Activated CD8-positive, alpha-beta memory T cell treated with anti-CD3 and anti-CD28 coated beads for 1 hour (primary cell): ENCODE measurements at places on chromosomes 2 and 18.

DNA sequence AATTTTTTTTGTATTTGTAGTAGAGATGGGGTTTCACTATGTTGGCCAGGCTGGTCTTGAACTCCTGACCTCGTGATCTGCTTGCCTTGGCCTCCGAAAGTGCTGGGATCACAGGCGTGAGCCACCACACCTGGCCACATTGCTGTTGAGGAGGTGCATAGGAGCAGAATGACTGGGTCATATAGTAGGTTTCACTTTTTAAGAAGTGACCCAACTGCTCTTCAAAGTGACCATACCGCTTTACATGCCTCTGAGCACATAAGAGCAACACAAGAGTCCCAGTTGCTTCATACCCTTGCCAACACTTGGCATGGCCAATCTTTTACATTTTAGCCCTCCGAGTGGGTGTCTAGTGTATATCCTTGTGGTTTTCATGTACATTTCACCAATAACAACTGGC is 28.9 kb downstream of the RRM2 start:
- no peak for DNase-seq

DNA sequence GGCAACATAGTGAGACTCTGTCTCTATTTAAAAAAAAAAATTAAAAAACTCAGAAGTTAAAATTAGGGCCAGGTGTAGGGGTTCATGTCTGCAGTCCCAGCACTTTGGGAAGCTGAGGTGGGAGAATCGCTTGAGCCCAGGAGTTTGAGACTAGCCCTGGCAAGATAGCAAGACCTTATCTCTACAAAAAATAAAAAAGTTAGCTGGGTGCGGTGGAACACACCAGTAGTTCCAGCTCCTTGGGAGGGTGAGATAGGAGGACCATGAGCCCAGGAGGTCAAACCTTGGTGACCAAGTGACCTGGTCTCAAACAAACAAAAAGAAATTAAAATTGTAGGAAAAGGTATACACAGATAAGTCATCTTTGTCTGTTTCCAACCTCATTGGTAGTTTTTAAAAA is 11.3 kb downstream of the TTLL4 start:
- no peak for DNase-seq

GRCh38 chr2:202378662-202379358 is 2.7 kb downstream of the BMPR2 start:
- no peak for DNase-seq

DNA sequence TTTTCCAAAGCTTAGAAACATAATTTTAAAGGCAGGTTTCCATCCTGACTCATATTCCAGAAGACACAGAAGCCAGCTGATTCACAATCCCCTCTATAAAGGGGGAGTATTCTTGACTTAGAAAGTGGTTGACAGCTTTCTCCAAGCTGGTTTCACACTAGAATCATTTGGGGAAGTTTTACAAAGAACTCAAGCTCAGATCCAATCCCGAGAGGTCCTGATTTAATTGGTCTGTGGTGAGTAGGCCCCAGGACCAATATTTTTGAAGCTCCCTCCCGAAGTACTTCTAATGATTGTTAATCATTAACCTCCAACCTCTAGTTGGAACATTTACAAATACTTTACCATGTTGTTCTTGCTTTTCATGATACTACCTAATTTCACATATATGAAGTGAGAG is 184.1 kb downstream of the DLGAP1 start:
- no peak for DNase-seq

DNA sequence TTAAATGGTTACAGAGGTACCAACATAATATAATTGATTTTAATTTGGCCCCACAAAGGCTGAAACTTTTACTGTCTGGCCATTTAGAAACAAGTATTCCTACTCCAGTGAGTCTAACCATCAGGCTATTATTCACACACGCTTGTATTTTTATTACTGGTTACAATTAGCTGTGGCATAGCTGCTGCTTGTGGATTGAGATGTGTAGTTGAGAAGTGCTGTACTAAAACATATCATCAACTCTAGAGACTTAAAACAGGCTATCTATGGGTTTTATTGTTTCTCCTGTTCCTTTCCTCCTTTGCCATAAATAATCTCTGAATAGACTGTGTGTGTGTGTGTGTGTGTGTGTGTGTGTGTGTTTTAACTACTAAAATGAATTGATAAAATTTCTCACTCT is 530.2 kb downstream of the CCDC85A start:
- DNase-seq, result no peak

- no peak for DNase-seq
These were observed 52.4 kb downstream of the TGFA start for GRCh38 chr2:70501215-70501614.

- no peak for DNase-seq
These were observed 598.4 kb downstream of the FBXO15 start for GRCh38 chr18:73549236-73549635.

DNA sequence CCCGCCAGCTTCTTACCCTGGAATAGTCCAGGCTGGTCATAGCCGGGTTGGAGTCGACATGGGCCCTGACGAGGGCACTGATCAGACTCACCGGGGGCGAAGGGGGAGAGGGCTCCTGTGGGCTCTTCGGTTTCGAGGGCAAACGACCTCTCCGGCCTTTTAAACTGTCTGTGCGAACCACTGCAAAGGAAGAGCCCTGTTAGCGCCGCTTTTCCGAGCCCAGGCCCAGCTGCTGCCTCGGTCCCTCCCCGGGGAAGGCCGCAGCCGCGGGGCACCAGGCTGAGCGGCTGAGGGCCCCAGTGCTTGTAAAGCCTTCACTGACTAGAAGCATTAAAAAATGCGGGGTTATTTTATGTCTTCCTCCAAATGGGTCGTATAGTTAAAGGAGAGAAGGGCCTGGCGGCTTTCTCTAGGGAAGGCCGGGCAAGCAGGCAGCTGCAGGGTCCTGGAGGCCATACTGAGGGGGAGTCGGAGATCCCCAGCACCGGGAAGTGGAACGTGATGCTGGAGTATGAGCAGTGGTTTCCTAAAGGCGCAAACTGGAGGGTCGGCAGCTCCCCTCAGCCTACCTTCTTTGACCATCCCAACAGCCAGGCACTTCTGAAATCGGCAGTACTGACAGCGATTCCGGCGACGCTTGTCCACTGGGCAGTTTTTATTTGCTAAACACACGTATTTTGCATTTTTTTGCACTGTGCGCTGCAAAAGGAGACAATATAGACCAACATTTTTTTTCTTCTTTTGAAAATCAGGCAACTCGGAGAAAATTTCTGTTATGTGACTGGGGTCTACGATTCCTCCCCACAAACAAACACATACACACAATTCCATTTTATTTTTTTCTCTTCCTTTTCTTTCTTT is 4.5 kb downstream of the NR4A2 start:
- no peak for DNase-seq

- DNase-seq, result no peak
These were observed 72.5 kb downstream of the ACKR3 start for GRCh38 chr2:236642125-236642524.

DNA sequence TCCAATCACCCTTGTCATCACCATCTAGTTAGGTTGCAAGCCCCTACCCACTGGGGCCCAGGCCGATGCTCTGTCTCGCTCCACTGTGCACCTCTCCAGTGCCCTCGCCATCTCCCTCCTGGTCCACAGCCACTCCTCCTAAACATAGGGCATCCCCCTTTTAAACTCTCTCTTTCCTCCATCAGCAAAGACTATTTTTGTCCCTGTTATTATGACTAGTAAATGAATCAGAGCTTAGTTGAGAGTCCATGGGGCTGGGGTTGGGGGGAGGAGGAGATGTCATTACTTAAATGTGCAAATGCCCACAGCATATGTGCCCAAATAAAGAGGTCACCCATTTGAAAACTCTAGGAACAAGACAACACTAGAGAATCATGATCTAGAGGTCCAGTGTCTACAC is 167.4 kb downstream of the TRABD2A start:
- DNase-seq, result no peak

DNA sequence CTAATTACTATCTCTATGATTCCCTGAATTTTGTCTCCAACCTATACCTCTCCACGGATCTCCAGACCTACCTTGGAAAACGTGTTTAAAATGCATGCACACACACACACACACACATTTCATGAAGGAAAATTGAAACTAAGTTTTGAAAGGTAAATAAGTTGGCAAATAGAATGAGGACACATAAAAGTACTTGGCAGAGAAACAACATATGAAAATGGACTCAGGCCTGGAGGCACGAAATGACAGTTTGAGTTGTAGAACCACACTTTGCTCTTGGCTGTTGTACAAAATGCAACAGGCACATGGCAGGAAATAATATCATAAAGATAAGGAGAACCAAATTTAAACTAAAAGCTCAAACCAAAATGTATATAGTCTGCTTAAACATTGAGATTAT is 868.1 kb upstream of the CNTNAP5 start:
- DNase-seq, result no peak

- no peak for DNase-seq
These were observed 78.1 kb upstream of the LAPTM4A start for GRCh38 chr2:20129331-20130159.

GRCh38 chr18:3693410-3693809 is 243.4 kb downstream of the TGIF1 start:
- DNase-seq, result no peak

GRCh38 chr2:170155723-170156253 is 22.2 kb upstream of the MYO3B start:
- DNase-seq, result no peak

GRCh38 chr18:56562479-56562878 is 75.9 kb downstream of the TXNL1 start:
- no peak for DNase-seq

DNA sequence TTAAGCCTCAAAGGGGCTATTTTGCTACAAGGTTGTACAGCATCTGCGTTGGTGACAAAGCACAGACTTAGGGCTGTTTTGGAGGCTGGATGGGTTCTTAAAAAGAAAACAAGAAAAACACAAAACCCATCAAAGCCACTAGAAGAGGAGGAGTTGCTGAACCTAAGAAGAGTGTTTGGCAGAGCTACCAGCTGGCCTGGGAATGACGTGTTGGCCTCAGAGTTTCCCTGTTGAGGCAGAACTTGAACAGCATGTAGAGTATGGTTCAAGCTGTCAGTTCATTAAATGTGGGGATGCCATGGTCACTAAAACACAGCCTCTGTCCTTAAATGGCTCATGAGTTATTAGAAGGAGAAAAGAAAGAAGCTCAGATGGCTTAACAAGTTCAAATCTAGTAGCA is 162.5 kb downstream of the TTC32 start:
- DNase-seq, result no peak

- no peak for DNase-seq
These were observed 168.3 kb upstream of the VRK2 start for GRCh38 chr2:57878171-57878865.

DNA sequence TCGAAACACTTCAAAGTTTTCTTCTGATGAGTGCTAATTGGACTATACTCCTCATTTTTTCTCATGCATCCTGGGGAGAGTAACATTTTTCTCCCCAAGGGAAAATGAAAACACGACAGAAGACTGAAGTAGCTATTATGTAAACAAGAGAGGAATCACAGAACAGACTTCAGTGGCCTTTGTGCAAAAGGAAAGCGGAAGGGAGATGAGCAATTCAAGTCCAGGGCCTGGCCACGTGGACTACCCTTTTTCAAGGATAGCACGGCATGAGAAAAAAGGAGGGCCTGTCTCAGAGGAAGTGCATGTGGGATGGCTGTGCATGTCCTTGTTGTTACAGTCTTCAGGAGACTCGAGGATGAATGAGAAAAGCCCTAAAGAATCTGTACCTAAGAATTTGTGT is 43.8 kb upstream of the KCNE4 start:
- no peak for DNase-seq

DNA sequence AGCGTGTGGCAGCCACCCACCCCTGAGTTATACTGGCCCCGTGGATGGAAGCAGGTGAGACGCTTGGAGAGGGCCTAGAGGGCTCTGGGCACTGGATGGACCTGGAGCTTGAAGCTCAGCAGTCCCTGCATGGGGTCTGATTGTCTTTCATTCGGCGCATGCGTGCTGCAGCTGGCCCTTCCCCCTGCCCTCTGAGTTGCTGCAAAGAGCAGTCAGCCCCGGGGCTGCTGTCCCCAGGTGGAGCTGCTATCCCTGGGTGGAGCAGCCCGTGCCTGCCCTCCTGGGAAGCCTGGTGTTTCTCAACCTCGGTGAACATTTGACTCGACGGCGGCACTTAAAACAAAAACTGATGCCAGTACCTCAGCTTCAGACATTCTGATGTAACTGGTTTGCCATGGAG is 29.6 kb downstream of the IGFBP5 start:
- DNase-seq, result no peak

DNA sequence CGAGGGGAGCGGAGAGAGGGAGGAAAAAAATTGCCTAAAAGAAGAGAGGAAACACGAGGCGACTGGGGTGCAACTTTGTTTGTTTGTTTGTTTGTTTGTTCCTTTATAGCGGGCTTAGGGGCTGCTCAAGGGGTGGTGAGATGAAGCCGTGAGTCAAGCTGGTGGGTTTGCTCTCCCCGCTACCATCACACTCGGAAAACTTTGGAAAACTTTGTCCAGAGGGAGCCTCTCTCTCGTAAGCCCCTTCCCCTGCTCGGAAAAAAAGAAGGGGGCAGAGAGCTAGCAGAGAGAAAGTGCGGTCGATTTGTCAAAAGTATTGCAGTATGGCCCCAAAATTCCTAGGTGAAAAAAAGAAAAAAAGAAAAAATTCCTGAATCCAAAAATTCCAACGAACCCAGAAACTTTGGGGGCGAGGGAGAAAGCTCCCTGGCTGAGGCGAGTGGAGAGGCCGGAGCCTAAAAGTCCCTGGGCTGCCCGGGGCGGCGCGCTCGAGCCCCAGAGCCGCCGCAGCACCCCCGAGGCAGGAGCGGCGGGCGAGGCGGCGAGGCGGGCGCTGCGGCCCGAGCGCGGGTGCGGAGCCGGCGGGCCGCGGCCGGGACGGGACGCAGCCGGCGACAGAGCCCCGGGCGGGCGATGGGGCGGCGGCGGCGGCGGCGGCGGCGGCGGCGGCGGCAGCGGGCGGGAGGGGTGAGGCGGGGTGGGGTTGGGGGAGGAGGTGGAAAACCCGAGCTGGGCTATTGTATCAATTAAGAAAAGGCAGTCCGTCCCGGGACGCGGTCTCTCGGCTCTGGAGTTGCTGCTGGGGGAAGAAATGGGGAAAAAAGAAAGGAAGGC is 558 bp upstream of the CYP26B1 start:
- no peak for DNase-seq

GRCh38 chr18:34114996-34115395 is 109.7 kb downstream of the NOL4 start:
- no peak for DNase-seq

GRCh38 chr2:122251158-122251557 is 495.7 kb downstream of the TSN start:
- DNase-seq, result no peak

DNA sequence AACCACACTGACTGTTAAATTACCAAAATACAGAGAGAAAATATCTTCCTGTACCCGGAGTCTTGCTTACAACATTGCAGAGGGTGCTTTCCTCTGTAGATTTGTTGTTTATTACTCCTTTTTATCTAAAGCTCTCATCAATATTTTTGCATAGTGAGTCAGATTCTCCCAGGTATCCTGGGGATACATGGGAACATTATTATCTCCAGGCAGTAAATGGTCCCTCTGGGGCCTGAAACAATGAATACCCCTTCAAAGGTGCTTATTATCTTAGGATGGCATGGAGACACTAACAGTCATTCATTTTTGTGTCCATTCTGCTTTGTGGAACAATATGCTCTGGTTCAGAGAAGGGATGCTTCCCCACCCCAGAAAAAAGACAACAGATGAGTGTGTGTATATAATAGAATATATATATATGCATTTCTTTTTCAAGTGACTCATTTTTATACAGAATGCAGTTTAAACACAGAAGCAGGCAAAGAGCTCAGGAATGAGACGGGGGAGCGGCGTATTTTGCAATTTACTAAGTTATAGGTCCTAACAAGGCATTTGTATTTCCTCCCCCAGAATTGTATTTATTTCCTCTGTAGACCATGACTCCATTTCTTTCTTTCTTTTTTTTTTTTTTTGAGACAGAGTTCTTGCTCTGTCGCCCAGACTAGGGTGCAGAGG is 424.8 kb upstream of the ZEB2 start:
- DNase-seq, result no peak

GRCh38 chr2:55862246-55862645 is 61.3 kb downstream of the EFEMP1 start:
- no peak for DNase-seq
